ENCODE measurements at places on chromosomes 6 and 20.

DNA sequence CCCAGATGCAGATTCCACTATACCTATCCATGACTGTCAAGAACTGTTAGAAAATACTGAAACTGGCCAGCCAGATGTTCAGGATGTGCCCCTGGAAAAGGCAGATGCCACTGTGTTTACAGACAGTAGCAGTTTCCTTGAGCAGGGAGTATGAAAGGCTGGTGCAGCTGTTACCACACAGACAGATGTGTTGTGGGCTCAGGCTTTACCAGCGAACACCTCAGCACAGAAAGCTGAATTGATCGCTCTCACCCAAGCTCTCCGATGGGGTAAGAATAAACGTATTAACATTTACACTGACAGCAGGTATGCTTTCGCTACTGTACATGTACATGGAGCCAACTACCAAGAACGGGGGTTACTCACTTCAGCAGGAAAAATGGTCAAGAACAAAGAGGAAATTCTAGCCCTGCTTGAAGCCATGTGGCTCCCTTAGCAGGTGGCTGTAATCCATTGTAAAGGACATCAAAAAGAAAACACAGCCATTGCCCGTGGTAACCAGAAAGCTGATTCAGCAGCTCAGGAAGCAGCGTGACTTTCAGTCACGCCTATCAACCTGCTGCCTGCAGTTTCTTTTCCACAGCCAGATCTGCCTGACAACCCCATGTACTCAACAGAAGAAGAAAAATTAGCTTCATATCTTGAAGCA lies 459.7 kb upstream of the HTR1E start:
- no peak for DNase-seq

GRCh38 chr6:38489951-38490350 lies 149.8 kb downstream of the BTBD9 start:
- DNase-seq: no peak

DNA sequence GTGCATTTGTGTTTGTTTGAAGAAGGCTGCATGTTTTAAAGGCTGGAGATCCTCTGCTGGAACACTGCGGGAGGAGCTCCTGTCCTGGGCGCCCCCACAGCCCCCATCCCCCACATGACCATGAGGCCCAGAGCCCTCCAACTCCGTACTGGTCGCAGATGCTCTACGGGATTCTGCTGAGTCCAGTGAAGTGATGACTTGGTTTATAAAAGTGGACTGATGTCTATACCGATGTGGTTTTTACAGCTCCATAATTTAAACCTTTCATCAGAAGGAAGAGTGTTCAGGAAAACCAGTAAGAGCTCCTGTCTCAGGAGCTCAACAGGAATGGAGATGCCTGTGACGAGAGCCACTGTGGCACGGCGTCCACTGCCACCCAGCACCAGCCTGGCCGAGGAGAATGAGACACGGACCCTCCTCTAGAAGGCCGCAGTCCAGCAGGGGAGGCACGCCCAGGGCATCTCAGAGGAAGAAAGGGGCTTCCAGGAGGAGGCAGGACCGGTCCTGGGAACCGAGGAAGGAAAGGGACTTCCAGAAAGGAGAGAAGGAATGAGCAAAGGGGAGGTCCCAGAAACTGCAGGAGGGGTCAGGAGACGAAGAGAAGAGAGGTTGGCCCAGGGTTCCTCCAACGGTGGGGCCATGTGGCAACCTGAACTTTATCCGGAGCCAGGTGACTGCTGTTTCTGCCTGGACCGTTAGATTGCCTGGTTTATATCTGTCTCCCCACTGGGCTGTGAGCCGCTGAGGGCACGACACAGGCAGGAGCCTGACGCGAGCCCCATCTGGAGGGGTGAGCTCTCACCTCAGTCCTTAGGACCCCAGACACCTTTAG lies 26.9 kb downstream of the BFSP1 start:
- DNase-seq: peak; percentile 21

DNA sequence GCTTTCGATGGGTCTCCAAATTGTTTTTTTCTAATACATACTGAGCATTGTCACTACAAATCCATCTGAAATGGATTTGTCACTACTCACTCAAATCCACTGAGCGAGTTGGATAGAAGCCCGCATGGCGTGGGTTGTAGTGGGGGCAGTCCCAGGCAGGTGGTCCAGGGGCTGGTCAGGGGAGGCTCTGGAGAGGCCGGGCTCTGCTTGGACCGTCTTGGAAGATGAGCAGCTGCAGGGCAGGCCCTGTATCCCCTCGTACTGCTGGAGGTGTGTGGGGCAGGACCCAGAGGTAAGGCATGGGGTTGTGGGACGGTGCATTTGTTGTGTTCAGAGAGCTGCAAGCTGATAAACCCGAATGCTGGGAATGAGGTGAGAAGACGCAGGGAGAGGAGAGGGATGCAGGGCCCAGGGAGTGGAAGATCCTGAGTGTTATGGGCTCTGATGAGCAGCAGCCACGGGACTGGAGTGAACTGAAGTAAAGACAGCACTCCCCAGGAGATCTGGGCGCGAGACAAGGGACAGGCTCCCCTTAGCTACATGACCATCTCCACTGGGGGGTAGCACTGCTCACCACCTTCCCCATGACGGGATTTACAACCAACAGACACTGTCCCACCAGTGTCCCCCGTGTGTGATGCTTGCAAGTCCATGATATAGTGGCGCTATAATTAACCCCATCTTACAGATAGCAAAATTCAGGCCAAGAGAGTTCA lies 45.9 kb downstream of the PSMG4 start:
- no peak for DNase-seq

DNA sequence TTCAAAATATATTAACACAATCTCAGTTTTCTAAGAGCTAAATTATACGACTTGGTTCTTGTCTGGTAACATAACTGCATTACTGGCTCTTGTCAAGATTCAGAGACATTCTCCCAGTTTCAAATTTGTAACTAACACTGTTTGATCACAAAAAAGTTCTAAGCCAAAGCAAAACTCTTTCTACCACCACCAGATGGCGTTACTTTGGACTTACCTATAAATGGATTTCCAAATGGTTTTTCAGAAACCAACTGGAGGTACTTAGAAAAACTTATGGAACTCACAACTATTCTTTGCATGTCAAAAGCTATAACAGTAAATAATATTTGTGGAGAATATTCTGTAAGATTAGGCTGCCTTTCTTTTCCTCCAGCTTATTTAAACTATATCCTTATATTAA lies 34.2 kb upstream of the GFRAL start:
- no peak for DNase-seq
